ENCODE measurements at places on chromosomes 3 and 15. TPM values are rescaled to one million over a fixed set of nuclear protein-coding genes. Genes with fewer than 3 reads are reported as not detected.

GRCh38 chr3:146195030-146195429 lies 34.0 kb upstream of the PLOD2 start:
- no peaks in the 10 kb centered on the region for H3K27me3 ChIP-seq
- DNase-seq, result no peak
- no peaks in the 10 kb centered on the region for H3K36me3 ChIP-seq

SH3GL3 gene
- polyA plus RNA-seq, result not detected

DNA sequence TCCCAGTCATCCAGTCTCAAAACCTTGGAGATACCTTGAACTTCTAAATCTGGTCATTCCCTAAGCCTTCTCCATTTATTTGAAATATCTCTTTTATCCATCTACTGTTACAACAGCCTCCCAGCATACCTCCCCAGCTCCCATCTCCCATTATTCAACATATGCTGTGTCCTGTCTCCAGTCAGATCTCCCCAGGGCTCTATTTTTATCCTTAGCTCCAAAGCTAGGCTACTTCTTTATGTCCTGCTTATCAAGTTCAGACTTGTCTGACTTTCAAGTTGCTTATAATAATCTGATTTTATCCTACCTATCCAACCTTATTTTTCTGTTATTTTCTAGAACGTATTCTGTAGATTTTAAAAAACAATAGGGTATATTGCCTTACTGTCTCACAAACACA lies 44.2 kb downstream of the IQGAP1 start:
- H3K27ac ChIP-seq, result peak overlapping the region; percentile 50
- no peak for DNase-seq
- H3K4me3 ChIP-seq, result no peak overlapping the region
- H3K4me1 ChIP-seq, result no peaks in the 10 kb centered on the region

DNA sequence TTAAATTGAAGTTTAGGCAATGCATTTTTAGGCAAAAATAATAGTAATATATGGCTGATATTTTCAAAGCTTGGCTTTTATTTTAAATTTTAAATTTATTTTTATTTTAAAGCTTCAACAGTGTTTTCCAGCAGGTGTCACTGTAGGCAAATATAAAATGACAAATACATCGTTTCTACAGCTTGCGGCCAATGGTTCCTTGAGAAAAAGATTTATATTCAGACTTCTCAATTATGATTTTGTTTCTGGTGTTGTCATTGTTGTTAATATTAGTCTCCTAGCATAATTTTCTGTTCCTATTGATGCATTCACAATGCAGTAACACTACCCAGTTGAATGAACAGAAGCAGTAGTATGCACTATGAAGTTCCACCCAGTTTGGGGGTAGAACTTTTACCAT lies 220.7 kb upstream of the DNAJC19 start:
- no peaks in the 10 kb centered on the region for H3K27me3 ChIP-seq
- DNase-seq, result no peak
- H3K27ac ChIP-seq, result no peak overlapping the region
- no peak overlapping the region for H3K4me3 ChIP-seq

- no peak overlapping the region for H3K27ac ChIP-seq
- H3K36me3 ChIP-seq, result peaks cover 78% of the 10 kb centered on the region
- H3K4me3 ChIP-seq, result no peak overlapping the region
- no peak for DNase-seq
These were observed 57.5 kb upstream of the SIN3A start for GRCh38 chr15:75508840-75509532.

DNA sequence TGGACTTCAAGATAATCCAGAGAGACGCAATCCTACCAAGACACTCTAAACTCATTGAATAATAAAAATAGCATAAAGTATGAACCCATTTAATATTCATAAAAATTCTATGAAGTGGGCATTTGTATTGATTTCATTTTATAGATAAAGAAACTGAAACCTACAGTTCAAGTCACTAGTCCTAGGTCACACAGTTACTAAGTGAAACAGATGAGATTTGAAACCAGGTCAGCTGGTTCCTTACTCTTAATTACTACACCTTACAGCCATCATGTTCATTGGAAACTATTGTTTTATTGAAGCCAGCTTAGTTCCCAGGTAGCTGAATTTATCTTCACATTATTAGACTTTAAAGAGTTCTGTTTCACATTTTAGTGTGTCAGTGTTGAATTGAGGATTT lies 158.7 kb downstream of the EPHA3 start:
- H3K27ac ChIP-seq, result no peak overlapping the region
- H3K4me3 ChIP-seq, result no peak overlapping the region
- H3K27me3 ChIP-seq, result no peaks in the 10 kb centered on the region
- H3K36me3 ChIP-seq, result no peaks in the 10 kb centered on the region
- no peaks in the 10 kb centered on the region for H3K4me1 ChIP-seq
- no peak for DNase-seq

DNA sequence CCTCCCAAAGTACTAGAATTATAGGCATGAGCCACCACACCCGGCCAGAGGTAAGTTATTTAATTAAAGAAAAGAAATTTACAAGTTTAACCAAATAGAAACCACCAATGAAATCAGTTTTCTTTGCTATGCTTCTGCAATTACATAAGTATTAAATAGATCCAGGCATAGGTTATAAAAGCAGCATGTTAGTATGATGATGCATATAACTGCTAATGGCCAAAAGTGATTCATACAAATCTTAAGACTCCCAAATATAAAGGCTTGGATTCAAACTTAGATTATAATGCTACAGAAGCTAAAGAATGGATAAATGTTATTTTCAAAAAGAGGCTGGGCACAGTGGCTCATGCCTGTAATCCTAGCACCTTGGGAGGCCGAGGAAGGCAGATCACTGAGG lies 32.8 kb upstream of the HDC start:
- H3K4me3 ChIP-seq, result no peak overlapping the region
- H3K4me1 ChIP-seq, result no peaks in the 10 kb centered on the region
- no peak overlapping the region for H3K27ac ChIP-seq
- H3K27me3 ChIP-seq, result no peaks in the 10 kb centered on the region
- peaks cover 30% of the 10 kb centered on the region for H3K36me3 ChIP-seq

Data from CD14-positive monocyte (primary cell).